Neural crest cell (in vitro differentiated cells): ENCODE measurements at places on chromosomes 3 and 15.

DNA sequence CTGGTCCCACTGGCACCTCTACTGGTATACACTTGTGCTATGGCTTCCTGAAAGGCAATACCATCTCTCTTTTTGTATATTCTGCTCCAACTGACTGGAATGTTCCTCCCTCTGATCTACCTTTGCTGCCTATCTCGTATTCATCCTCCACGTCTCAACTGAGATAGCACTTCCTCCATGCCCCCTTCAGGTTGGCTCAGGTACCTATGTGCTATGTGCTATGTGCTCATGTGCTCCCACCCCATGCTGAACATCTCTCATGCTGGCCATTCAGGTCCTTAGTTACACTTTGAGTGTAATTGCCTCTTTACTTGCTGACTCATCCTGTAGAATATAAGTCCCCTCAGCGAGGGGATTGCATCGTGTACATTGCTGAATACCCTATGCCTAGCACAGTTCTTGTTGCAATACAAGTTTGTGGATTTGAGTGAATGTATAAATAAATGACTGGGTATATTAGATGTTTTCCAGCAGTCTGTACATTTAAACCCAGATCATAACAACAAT lies 156.9 kb downstream of the SOX2 start:
- no peak for DNase-seq

DNA sequence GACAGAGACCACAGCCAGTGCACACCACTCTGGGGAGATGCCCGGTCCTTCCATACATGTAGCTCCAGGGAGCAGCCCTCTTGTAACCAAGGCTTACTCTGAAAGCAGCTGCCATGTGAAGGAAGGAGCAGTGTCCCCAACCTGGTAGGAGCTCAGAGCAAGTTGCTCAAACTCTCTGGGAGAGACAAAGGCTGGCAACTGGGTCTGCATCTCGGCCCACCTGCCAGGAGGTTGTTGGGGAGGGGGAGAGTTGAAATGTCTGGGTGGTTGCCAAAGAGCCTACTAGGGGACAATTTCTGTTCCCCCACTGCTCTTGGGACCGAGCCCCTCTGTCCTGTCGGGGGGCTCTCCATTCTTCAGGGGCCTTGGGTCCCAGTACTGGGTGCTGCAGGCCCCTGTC lies 309.9 kb downstream of the TLE3 start:
- no peak for DNase-seq

GRCh38 chr3:34155666-34156065 lies 357.2 kb downstream of the PDCD6IP start:
- no peak for DNase-seq

GRCh38 chr3:85539232-85539631 lies 580.4 kb downstream of the CADM2 start:
- no peak for DNase-seq

DNA sequence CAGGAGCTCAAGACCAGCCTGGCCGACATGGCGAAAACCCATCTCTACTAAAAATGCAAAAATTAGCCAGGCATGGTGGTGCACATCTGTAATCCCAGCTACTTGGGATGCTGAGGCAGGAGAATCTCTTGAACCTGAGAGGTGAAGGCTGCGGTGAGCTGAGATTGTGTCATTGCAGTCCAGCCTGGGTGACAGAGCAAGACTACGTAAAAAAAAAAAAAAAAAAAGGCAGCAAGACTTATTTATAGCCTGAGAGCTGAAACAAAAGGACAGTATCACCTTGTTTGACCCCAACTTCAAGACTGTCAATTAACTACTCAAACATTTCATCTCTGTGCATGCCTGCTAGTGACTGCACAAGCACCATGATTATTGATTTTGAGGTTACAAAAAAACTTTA lies 478.9 kb upstream of the GBE1 start:
- no peak for DNase-seq

- no peak for DNase-seq
These were observed 18.9 kb downstream of the PML start for GRCh38 chr15:74013374-74013894.

DNA sequence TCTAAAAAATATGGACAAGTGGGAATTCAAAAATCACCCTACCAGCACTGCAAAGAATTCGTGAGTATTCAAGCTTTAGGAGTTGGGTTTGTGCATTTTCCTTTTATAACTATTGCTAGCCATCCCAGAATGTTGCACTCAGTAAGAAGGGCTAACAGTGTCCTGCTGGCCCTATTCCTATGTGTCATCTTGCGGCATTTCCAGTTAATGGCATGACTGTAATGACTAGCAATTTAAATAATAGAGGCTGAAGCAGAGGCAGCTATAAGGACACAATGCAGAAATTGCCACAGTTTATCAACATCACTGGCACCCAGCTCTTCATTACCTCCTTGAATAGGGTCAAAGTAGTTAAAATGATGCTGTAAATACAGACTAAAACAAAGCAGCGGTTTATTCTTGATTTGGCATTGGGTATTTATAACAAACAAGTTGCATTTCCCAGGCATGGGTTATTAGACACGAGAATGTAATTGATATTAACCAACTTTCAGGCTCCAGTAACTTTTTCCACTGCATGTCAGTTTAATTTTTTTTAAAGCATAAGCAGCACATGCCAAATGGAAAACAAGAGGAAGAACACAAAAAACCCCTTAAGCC lies 177.6 kb downstream of the FHIT start:
- no peak for DNase-seq

DNA sequence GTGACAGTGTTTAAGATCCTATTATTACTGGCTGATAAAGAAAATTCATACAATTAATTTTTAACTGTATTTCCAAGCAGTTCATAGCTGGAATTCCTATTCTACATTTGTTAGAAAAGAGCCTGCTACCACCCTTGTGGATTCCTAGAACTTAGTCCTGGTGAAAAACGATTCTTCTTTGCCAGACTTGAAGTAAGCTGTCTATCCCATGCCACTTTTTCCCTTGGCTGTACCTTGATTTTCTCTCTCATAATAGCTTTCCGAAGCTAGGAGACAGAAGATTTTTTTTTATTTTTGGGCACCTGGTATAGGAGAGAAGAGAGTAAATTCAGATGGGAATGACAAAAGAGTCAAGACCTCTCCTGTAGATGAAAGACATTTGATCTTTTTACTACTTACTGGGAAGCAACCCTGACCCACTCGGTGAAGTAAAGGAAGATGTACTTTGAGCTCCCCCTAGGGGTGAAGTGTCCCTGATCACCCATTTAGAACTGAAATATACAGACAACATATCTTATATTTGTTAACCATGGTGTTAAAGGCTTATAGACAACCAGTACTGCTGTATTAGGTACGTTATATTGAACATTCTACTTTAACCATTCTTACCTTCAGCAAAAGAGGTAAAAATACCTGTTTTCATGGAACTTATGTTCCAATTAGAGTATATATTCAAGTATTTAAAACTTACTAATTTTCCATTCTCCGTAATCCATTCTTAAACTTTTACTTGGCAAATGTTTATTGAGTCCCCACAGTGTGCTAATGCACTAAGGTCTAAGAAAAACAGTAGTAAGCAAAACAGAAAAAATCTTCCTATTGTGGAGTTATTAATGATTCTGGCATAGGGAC lies 36.2 kb upstream of the C3orf38 start:
- DNase-seq, result peak; percentile 65
